MM.1S (cell line): ENCODE measurements at places on chromosomes 5 and 9.

- H3K36me3 ChIP-seq: no peaks in the 10 kb centered on the region
- H3K27ac ChIP-seq: no peak overlapping the region
- no peak for DNase-seq
- H3K4me3 ChIP-seq: no peak overlapping the region
- H3K27me3 ChIP-seq: peaks cover 87% of the 10 kb centered on the region
Observed at GRCh38 chr9:136595245-136596153, 49.7 kb upstream of the NOTCH1 start.

GRCh38 chr5:37962389-37962788 lies 122.5 kb upstream of the GDNF start:
- no peaks in the 10 kb centered on the region for H3K27me3 ChIP-seq
- no peak overlapping the region for H3K27ac ChIP-seq
- no peak for DNase-seq
- H3K4me1 ChIP-seq: no peaks in the 10 kb centered on the region

- H3K4me1 ChIP-seq: no peaks in the 10 kb centered on the region
- H3K36me3 ChIP-seq: no peaks in the 10 kb centered on the region
Observed at GRCh38 chr5:87432460-87432859, 19.7 kb upstream of the CCNH start.

GRCh38 chr5:87499478-87500410 lies 87.0 kb upstream of the CCNH start:
- H3K36me3 ChIP-seq: no peaks in the 10 kb centered on the region
- H3K27ac ChIP-seq: no peak overlapping the region
- H3K27me3 ChIP-seq: no peaks in the 10 kb centered on the region

- H3K27ac ChIP-seq: no peak overlapping the region; the same call in 1 of the 2 replicates
- DNase-seq: no peak
Observed at GRCh38 chr9:95876138-95876444, 600 bp downstream of the ERCC6L2 start.

DNA sequence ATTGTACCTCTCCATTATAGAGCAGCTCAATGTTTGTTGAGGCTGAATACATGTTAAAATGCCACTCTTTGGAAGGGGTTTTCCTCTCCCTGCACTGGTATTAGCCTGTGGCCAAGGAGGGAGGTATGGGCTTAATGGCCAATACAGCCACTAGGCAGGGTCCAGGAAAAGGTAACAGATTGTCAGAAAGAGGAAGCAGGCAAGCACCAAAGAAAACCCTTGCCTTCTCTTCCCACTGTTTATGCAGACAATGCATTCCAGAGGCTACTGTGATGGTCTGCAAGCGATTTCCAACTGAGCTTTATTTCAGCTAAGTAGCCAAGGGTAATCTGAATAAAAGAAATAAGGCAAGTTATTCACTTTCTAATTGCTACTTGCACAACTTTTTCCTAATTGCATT lies 95.3 kb upstream of the SLC27A6 start:
- H3K27me3 ChIP-seq: no peaks in the 10 kb centered on the region
- no peaks in the 10 kb centered on the region for H3K36me3 ChIP-seq
- H3K27ac ChIP-seq: no peak overlapping the region
- no peak for DNase-seq
